ENCODE measurements at places on chromosomes 5 and 9.
A peak's percentile ranks its signal among the peaks of the same experiment; 100 is the strongest.

DNA sequence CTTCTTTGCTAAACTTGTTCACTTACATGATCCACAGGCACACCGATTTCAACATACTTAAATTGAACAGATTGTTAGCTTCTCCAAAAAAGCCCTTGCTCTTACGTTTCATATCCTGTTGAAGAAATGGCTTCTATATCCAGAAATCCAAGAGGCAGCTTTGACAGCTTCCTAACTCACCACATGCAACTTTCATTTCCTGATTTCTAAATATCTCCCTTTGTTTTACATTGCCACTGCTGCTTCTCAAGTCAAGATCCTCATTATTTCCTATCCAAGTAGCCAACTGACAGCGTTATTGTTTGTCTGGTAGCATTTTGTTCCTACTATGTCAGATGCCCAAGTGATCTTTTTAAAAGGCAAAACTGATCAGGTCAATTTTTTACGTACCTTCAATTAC lies 913.2 kb upstream of the TYRP1 start:
- DNase-seq = no peak

- DNase-seq = no peak
Observed at GRCh38 chr5:118577621-118578020, 410.7 kb downstream of the DTWD2 start.

DNA sequence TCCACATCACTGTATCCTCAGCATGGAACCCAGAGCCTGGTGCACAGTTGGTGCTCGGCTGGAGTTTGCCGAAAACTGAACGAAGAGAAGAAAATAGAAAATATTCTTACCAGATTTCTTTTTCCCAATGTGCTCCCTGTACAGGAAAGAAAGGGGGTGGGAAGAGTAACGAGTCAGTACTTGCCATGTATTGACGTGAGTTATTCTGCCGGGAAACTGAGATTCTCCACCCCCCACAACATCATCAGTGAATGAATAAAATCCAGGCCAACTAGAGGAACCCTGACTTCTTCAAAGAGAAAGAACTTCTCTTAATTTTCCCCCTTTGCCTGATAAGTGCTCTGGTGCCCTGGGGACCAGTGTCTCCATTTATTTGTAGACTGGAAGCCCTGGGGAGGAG lies 80.6 kb downstream of the SH3PXD2B start:
- DNase-seq = no peak

DNA sequence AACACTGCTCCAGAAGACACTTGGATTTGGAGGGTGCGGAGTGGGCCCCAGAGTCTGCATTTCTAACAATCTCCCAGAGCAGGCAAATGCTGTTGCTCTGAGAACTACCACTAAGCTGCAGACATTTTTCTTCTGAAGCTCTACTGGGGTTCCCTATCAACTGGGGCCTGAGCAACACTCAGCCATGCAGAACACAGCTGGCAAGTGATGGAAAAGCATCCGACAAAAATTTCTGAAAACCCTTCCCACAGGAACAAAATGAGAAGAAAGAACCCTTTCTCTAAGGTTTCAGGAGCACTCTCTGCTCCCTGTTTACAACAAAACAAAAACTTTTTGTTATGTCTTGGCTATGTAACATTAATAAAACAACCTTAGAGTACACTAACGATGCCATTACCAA lies 516.9 kb downstream of the CTNND2 start:
- no peak for DNase-seq

DNA sequence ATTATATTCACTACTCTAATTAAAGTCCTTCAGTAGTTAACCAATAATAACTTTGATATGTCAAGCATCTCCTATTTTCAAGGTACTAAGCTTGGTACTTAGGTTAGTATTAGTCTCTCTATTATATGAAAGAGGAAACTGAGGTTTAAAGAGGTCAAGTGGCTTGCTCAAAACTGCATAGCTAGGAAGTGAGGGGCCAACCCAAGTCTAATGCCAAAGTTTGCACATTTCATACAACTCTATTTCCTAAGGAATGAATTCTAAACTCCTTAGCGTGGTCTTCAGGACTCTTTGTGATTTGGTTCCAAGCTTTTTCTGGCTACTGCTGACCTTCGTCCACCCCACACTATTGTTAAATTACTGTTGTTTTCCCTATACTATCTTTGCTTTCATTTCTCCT lies 9.9 kb upstream of the SHOC1 start:
- no peak for DNase-seq

DNA sequence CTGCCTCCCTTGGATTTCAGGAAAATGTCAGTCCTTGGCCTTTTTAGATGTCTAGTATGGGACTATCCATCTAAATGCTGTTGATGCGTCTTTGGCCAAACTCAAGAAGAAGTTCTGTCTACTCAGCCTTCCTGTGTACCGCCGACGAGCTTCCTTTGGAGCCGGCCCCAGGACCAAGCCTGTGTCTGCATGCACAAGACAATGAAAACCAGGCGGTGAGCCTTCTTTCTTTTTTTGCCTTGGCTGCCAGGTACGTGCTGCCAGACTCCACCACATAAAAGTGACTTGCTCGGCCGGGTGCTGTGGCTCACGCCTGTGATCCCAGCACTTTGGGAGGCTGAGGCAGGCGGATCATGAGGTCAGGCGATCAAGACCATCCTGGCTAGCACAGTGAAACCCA lies 6.0 kb upstream of the NEURL1B start:
- DNase-seq = no peak

- DNase-seq = no peak
Observed at GRCh38 chr5:41122459-41122858, 51.3 kb upstream of the MROH2B start.

DNA sequence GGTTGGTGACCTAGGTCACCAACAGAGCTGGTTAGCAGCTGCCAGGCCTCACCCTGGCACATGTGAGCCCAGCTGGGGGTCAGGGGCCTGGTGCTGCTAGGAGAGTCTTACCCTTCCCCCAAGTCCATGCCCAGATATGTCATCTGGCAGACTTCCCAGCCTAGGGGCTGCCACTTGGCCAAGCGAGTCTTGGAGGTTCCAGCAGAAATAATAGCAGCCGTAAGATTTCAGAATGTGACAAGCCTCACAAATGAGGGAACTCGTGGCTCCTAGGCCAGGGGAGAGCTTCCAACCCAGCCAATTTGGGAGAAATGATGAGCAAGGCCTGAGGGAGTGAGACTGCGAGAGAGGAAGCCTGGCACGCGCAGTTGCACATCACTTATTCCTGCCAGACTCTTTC lies 11.1 kb downstream of the URM1 start:
- DNase-seq = no peak

GRCh38 chr5:44511596-44511995 lies 122.4 kb upstream of the FGF10 start:
- no peak for DNase-seq

DNA sequence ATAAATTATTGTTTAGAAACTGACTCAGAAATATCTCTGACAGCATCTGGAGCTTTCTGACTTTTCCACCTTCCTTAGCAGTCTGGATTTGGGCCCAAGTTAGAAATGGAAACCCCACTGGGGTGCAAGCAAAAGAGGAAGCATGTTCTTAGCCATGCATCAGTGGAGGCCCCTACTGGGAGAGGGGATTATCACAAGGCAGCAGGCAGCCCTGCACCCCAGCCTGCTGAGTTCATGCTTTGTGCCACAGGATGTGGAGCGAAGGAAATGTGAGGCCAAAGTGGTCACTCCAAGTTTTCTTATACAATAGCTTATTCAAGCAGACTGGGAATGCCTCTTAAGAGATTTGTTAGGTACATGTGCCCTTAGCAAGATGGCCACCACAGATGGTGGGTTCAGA lies 146.5 kb upstream of the TLX3 start:
- no peak for DNase-seq

- DNase-seq = no peak
Observed at GRCh38 chr9:68974431-68974830, 39.5 kb downstream of the PRKACG start.

DNA sequence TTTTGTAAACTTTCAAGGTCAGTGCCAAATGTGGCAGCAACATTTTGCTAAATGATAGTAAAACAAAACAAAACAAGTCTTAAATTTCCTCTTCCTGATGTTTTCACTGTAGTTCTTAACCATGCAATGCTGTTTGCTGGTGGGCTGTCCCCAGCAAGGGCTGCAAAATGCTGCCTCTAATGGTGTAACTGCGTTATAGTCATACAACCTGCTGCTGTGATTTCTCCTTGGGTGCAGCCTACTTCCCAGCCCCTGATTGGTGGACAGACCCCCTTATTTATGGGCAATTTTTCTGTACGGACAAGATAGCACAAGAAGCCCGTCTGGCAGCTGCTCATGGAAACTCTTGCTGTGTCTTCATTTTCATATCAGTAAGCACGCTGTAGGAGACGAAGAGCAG lies 26.6 kb upstream of the PIP5K1B start:
- no peak for DNase-seq

- DNase-seq = no peak
Observed at GRCh38 chr9:89537166-89537565, 39.3 kb upstream of the SEMA4D start.

GRCh38 chr5:107032629-107033028 lies 638.1 kb downstream of the EFNA5 start:
- no peak for DNase-seq

- no peak for DNase-seq
Observed at GRCh38 chr5:15073453-15073852, 201.9 kb upstream of the ANKH start.

DNA sequence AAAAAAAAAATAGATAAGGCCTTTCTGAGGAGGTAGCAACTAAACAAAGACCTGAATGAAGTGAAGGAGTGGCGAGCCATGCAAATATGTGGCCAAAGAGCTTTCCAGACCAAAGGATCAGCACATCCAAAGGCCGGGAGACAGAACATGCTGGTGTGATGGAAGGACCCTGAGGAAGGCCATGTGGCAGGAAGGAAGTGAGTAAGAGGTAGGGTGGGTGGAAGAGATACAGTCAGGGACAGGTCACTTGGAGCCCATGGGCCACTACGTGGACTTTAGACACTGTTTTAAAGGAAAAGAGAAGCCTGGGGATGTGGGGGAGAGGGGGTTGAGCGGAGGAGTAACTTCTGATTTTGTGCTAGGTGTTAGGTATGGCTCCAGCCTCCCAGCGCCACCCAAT lies 31.3 kb downstream of the SPRY4 start:
- no peak for DNase-seq

DNA sequence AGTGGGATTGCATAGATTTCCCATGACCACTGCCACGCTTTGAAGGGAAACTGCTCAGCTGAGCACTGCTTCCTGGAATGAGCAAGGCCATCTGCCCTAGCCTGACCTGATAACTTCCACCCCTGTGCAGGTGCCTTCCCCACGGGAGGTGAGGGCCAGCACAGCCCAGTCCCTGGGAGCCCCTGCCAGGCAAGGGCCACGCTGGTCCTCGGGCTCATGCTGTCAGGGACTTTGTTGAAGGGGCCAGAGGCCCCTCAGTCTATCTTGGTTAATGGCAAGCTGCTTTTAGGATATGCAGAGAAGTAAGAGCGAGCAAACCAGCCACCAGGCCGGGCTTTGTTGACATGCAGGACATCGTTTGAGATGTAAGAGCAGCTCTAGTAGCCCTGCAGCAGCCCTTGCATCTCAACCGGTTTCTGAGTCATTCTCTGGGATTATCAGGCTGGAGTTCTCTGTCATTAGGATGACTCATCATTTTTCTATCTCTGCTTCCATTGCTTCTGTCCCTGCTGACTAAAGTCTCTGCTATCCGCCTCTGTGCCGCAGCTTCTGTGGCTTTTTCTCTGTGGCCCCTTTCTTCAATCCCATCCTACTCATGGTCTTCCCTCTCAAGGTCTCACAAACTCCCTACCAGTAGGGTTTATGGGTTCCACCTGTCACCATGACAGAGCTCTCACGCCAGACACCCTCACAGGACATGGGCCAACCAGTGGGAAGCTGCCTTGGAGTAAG lies 30.6 kb upstream of the IQGAP2 start:
- no peak for DNase-seq

- DNase-seq = no peak
Observed at GRCh38 chr5:161302559-161302958, 244.0 kb downstream of the GABRB2 start.

- DNase-seq = no peak
Observed at GRCh38 chr9:80093695-80094094, 521.9 kb downstream of the TLE4 start.

- no peak for DNase-seq
Observed at GRCh38 chr5:88539026-88539425, 270.4 kb upstream of the TMEM161B start.

DNA sequence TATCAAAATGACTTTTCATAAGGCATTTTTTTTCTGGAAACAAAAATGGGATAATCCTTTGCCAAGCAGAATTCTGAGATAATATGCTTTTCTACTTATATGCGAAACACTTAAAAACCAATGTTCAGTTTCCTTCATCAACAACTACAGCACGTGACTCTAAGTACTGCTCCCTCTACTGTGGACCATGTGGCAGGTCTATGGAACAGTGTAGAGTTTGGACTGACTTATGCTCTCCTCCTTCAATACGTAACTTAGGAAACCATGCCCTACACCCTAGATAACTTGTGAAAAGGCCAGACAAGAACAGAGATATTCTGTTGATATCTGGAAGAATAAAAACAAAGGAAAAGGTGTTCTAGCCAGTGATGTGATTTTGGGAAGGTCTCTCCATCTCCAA lies 111.3 kb upstream of the GNA14 start:
- no peak for DNase-seq

- no peak for DNase-seq
Observed at GRCh38 chr5:657570-657969, 35.6 kb downstream of the TPPP start.

- DNase-seq = no peak
Observed at GRCh38 chr5:34591723-34592122, 64.4 kb upstream of the RAI14 start.

DNA sequence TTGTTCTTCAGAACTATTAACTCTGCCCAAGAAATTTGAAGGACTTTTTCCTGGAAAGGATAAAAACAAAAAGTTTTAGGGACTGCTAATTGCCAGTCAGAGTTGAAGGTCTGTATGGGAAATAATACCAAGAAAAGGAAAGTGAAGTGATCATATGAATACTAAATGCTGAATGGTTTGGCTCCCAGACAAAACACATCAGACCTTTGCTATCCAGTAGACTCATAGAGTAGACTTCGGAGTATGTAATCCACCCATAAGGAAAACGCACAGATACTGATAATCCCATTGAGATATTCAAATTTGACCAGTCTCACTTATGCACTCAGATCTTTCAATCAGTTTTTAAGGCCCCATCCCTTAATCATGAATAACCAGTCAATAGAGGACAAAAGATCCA lies 319.0 kb upstream of the PTGER4 start:
- DNase-seq = no peak

- DNase-seq = no peak
Observed at GRCh38 chr5:57324181-57324580, 150.3 kb downstream of the GPBP1 start.

- peak; percentile 52 for DNase-seq
Observed at GRCh38 chr9:96020792-96021550, 145.5 kb downstream of the ERCC6L2 start.

GRCh38 chr9:3976865-3977613 lies 322.8 kb downstream of the GLIS3 start:
- no peak for DNase-seq

- no peak for DNase-seq
Observed at GRCh38 chr5:175573493-175574269, 84.2 kb upstream of the HRH2 start.

Measured in activated CD4-positive, alpha-beta T cell treated with anti-CD3 and anti-CD28 coated beads, Interleukin-2, amount 50 U/mL, for 4 hours (primary cell).